ENCODE measurements at places on chromosomes 3 and 15.
A peak's percentile ranks its signal among the peaks of the same experiment; 100 is the strongest.

- no peak for DNase-seq
Measured at GRCh38 chr3:38805765-38806386, 10.1 kb downstream of the SCN10A start.

GRCh38 chr15:62913246-62913645 is 129.3 kb upstream of the TPM1 start:
- no peak for DNase-seq

GRCh38 chr3:124147946-124148345 is 156.0 kb upstream of the ROPN1 start:
- DNase-seq: no peak

- no peak for DNase-seq
Measured at GRCh38 chr3:71194785-71195184, 388.7 kb downstream of the FOXP1 start.

DNA sequence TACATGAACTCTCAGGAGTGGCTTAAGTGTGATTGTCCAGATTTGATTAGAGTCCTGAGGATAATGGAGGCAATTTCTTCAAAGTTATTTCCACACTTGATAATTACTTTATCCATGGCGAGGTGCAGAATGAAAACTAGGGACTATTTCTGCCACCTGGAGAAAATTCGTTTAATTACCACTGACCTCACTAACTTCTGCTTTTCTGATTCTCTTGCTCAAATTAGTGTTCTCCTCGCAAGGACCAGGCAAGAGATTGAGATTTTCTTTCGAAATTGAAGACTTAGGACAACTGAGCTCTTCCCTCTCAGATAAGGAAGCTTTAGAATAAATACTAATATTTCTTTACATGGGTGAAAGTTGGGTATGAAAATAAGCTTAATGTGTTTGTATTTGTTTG is 135.2 kb downstream of the RYR3 start:
- no peak for DNase-seq

- DNase-seq: peak; percentile 100
Measured at GRCh38 chr15:69593981-69594966, 141.7 kb downstream of the RPLP1 start.

GRCh38 chr15:52042051-52042851 is 23.2 kb downstream of the MAPK6 start:
- no peak for DNase-seq

DNA sequence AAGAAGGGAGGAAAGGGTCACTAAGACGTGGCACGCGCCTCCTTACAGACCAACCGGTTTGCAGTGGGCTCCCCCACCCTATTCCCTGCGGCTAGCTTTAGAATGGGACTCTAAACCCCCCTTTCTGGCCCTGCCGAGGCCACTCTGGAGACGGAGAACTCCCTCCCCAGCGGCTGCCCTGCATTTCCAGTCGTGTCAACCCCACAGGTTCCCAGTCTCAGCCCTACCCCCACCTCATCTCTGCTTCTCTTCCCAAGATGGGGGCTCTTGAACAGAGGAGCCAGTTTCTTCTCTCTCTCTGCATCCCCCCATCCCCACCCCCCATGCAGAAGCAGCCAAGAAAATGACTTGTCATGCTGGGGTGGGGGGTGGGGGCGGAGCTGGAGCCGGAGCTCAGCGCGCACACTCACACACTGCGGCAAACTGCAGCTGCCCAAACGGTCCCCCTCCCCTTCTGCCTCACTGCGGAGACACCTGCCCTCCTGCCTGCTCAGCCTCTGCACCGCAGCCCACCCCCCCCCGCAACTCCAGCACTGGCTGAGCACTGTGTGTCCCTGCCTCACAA is 871 bp downstream of the MAP1A start:
- peak; percentile 73 for DNase-seq

DNA sequence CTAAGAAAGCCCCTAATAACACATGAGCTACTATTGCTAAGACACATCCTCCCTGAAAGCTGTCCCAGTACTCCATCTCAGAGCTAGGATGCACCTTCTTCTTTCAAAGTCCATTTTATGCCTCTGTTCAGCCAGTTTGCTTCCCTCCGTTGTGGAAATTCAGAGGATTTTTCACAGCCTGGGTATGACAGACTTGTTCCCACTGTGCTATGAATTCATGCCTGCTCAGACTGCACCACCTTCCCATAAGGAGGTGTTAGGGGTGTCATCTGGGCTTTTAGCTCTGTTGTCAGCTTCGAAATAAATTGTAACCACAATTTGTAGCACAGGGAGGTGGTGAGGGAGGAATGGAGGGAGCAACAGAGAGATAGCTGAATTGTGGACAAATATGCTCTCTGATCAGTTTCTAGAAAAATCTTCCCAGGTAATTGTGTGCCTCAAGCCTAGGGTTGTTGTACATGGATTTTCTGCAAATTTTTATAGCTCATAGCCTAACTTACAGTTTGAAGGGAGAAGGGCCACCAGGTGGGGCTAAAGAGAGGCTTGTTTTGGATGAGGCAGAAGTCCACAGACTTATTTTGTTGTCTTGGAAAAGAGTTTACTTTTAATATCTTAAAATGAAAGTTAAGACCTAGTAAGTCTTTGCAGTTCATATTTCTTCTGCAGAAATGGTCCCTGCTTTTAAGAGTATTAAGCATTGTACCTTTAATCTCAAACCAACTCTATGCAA is 462.0 kb downstream of the PDCD6IP start:
- peak; percentile 28 for DNase-seq

All from NCI-H1092 treated with DMSO at 0.1 percent for 48 hours (cell line).